ENCODE measurements at places on chromosomes 3 and 15.
A peak's percentile ranks its signal among the peaks of the same experiment; 100 is the strongest.

DNA sequence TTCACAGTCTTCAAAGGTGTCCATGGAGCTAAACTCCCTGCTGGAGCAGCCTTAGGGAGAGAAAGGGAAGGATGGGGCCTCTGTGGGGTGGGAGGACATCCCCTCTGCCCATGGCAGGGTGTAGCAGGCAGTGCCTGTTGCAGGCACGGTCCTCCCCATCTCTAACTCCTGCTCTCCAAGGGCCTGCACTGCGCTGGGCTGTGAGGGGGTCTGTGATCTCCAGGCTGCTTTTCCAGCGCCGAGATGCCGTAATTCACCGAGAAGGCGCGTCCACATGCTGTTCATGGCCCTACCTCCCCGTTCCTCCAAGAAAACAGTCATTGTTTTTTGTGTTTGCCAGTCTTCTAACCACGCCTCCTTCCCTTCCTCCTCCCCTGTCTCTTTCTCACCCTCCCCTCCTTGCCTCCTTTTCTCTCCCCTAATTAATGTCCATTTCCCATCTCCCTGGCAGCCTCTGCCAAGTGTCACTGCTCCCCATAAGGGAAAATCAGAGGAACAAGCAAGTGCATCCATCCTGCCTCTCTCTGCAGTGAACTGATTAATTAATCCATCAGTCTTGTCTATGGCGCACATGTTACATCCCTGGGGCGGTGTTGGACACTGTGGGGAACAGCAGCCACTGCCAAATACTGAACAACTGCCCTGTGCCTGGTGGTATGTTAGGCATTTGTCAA is 17.7 kb upstream of the LAMP3 start:
- DNase-seq, result no peak

DNA sequence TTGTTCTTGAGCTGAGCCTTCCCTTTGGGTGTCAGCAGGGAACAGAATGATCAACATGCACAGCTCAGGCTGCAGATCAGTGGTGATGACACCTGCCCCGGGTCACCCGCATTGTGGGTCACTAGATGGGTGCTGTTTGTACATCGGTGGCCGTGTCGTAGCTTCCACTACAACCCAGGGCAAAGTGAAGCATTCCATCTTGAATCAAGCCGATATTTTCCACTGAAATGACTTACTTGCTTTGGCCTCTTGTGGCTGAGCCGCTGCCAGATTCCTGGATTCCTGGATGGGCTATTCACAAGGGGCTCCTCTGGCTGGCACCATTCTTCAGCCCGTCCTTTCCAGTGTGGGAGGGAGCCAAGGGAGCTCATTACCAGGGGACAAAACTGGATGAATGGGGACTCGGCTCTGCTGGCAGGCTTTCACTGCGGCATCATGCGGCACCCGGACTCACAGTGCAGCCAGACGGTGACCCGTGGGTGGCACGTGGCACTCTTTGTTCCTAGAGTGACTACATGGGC is 65.6 kb downstream of the SLCO3A1 start:
- peak; percentile 77 for DNase-seq

DNA sequence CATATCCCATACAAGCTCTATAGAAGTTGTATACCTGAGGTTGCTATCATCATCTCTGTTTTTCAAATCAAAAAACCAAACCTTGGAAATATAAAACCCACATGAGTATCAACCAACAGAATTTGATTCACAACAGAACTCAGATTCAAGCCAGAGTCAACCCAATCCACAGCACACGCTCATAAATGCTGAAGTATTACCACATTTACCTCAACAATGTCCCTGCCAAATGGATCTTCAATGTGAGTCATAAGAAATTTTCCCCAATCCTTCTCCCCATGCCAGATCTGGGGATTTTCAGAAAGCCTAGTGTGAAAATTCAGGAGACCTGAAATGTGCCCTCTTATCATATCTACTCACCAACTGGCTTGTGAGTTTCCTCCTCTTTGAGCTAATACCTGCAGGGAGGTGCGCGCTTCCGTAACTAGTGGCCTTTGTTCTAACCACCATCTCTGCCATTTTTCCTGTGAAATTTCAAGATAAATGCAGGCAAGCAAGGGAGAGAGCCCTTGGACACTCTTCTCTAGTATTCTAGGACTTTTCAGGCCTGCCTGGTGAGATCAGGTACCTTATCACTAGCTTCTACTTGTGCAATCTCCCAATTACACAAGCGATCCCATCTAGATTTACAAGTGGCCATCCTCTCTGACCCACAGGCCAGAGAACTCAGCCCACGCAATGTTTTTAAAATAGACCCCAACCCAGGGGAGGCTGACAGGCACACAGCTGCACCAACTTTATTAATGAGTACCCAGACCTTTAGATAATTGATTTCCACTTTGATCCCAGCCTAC is 1076.9 kb upstream of the CFAP20DC start:
- no peak for DNase-seq

GRCh38 chr15:66897971-66898370 is 167.4 kb upstream of the SMAD3 start:
- DNase-seq, result no peak

GRCh38 chr15:34297059-34297458 is 40.5 kb downstream of the SLC12A6 start:
- no peak for DNase-seq

- DNase-seq, result no peak
Observed at GRCh38 chr15:27796405-27797320, 302.5 kb downstream of the OCA2 start.

DNA sequence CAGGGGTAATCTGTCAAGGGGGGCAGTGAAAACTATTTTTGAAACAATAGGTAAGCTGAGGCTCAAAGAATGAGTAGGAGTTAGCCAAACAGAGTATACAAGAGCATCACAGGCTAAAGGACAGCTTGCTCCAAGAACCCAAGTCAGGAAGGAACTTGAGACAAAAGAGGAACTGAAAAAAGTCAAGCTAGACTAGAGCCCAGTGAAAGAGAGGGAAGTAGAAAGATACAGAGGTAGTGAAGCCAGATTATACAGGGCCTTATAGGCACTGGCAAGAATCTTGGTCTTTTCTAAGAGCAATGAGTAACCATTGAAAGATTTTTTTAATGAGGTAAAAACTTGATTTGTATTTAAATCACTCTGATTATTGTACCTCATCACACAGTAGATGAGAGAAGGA is 69.9 kb downstream of the FILIP1L start:
- no peak for DNase-seq

All from Right ventricle myocardium superior (tissue), 1 donor.